ENCODE measurements at places on chromosomes 3 and 15. TPM values are rescaled to one million over a fixed set of nuclear protein-coding genes. Genes with fewer than 3 reads are reported as not detected.

- no peak for DNase-seq
Measured at GRCh38 chr3:59443618-59444293, 393.9 kb upstream of the CFAP20DC start.

Gene PTX3
- 0.55 TPM for polyA plus RNA-seq

GRCh38 chr3:126371096-126371705 is 14.0 kb upstream of the KLF15 start:
- no peak for DNase-seq

DNA sequence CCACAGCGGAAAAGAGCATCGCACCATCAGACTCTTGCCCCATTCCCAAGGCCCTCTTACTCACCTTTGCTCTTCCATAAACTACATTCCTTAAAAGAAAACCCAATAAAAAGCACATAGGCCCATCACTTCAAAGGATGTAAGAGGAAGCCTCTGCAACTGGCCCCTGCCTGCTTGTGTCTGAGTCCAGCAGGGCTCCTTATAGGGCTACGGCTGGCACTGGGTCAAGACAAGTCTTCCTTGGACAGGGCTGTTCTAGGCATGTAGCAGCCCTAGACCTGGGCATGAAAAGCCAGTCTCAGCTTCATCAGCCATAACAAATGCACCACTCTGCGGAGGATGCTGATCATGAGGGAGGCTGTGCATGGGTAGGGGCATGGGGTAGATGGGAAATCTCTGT is 218.3 kb downstream of the NTRK3 start:
- no peak for DNase-seq

Gene GOLGA6A
- polyA plus RNA-seq: 0.05 TPM

Gene XYLB
- polyA plus RNA-seq: 4.8 TPM

DNA sequence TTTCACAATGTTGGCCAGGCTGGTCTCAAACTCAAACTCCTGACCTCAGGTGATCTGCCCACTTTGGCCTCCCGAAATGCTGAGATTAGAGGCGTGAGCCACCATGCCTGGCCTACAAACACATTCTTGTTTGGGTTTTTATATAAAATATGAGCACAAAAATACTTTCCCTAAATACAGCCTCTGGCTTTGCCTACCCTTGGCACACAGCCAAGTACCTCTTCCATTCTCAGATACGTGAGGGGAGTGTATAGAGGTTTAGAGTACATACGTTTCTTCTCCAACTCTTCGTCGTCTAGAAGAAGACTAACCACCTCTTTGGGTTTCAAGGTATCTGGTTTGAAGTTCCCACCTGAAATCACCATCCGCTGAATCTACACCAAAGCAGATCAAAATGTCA is 33.5 kb downstream of the CHAC1 start:
- no peak for DNase-seq

Gene PAK6
- polyA plus RNA-seq: 0.12 TPM

Gene CDHR4
- polyA plus RNA-seq: 1.1 TPM

DNA sequence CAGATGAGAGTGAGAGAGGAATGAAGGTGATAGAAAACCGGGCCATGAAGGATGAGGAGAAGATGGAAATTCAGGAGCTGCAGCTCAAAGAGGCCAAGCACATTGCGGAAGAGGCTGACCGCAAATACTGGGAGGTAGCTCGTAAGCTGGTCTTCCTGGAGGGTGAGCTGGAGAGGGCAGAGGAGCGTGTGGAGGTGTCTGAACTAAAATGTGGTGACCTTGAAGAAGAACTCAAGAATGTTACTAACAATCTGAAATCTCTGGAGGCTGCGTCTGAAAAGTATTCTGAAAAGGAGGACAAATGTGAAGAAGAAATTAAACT is 88.9 kb downstream of the EOMES start:
- DNase-seq: no peak

- DNase-seq: no peak
Measured at GRCh38 chr3:42504334-42505127, 2.1 kb downstream of the VIPR1 start.

GRCh38 chr3:114295946-114296345 is 2.1 kb downstream of the TIGIT start:
- no peak for DNase-seq

Gene CHRNA7
- 1.5 TPM for polyA plus RNA-seq

DNA sequence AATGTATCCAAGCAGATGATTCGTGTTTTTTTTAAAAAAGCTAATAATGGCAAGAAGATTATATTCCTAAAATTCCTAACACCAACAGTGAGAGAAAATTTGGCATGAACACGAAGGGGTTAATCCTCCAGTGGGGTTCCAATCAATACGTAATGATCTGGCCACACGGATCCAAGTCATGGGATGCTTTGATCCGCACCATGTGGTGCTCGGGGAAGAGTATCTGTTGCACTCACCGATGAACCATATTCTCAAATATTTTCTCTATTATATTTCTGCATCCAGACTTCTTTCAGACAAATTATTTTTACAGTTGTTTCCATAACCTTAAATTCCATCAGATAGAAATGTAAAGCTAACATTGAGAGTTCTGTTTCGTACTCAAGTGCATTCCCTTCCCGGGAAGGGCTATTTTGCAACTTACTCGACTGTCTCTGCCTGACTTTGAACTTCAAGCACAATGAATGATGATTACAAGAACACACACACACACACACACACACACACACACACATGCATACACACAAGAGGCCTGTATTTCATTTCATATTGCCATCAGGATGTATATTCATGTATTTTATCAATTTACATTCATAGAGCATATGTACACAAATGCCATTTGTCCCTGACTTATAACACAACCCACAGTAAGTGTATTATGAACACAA is 567.2 kb downstream of the FOXP1 start:
- DNase-seq: no peak

Gene IL17RE
- polyA plus RNA-seq: 0.44 TPM

DNA sequence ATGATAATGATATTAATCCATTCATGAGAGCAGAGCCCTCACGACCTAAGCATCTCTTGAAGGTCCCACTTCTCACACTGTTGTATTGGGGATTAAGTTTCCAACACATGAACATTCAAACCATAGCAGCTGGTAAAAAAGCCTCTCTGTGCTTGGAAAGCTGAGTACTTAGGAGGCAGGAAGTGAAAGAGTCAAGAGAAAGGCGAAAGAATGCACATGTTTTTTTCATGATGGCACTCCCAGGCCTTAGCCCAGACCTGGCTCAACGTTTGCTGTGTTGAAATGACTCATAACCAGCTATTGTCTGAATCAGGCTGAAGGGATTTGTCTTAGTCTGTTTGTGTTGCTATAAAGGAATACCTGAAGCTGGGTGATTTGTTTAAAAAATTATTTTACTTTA is 84.4 kb upstream of the RGMA start:
- DNase-seq: no peak

GRCh38 chr3:64091501-64091900 is 68.2 kb upstream of the PSMD6 start:
- no peak for DNase-seq

GRCh38 chr3:104279617-104280016 is 1087.1 kb upstream of the ALCAM start:
- no peak for DNase-seq

DNA sequence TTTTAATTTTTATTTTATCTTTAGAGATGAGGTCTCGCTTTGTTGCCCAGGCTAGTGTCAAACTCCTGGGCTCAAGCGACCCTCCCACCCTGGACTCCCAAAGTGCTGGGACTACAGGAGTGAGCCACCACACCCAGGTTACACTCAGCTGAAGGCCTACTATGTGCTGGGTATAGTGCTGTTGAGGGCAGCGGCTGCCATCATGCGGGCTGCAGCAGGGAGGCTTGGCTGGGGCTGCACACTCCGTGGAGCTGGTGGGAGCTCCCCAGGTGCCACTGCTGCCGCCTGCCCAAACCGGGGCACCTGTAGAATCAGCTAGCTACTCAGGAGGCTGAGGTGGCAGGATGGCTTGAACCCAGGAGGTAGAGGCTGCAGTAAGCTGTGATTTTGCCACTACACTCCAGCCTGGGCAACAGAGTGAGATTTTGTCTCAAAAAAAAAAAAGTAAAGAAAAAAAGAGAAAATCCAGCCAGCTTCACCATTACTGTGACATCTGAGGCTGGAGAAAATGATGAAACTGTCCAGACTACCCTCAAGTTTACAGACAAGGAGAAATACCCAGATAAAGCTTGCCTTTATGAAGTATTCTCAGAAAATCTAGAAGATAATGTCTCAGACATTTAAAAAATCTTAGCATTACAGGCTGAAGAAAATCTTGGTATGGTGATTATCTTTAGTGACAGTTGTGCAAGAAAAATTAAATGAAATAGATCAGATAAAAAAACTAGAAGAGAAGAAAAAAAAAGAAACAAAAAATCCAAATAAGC is 42.1 kb downstream of the CRABP1 start:
- DNase-seq: no peak

Gene BFSP2
- not detected for polyA plus RNA-seq

Gene XCR1
- polyA plus RNA-seq: not detected

Gene KCNMB2
- polyA plus RNA-seq: not detected

- no peak for DNase-seq
Measured at GRCh38 chr15:73370151-73370550, 1.4 kb upstream of the HCN4 start.

DNA sequence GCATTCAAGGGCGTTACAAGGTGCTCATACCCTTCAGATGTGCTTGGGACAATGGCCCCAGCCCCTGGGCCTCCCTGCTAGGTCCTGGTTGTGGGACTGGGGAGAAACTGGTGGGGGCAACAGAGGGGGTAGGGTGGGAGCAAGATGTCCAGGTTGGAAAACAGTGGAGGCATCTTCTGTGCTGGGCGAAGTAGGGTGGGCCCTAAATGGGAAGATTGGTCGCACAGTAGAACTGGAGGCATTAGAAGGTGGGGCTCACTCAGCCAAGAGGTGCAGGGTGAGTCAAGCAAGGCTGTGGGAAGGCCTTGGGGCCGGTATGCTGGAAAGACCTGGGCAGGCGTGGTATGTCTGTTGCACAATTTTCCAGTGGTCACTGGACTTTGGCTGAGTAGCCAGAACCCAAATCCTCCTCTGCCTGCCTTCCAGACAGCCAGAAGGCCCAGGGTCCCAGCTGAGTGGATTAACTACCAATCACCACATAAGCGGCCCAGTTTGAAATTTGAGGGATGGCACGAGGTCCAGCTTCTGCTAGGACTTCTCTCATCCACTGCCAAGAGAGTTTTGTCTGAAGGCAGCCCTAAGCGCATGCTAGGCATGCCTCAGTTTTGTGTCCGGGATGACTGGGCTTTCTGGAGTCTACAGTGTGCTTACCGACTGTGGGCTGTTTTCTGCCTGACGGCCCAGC is 74.5 kb downstream of the LSM3 start:
- DNase-seq: no peak

DNA sequence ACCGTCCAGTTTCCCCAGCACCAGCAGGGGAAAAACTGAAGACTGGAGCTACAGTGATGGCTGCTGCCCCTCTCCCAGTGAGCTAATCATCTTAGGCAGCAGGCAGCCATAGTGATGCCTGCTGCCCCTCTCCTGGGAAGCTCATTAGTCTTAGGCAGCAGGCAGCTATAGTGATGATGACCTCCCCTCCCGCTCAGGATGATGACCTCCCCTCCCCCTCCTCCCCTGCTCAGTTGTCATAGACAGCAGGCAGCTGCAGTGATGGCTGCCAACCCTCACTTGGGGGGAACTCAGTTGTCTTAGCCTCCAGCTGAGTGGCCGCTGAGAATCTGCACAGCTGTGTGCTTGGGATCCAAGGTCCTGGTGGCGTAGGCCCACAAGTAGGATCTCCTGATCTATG is 80.9 kb upstream of the MANF start:
- DNase-seq: no peak

DNA sequence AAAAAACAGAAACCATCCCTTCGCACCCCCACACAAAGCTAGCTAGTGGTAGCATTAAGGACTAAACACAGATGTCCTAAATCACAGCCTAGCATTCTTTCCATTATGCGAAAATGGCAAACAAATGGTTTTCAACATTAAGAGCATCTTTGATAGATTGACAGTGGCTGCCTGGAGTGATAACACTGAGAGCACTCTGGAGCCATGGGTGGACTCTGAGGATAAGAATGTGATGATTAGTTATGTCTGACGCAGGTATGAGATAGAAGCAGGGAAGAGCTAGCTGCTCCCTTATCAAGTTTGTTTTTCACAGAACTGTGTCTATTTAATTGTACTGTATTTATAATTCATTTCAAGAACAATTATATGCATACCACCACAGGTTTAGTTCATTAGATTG is 142.9 kb downstream of the PDZRN3 start:
- DNase-seq: no peak

DNA sequence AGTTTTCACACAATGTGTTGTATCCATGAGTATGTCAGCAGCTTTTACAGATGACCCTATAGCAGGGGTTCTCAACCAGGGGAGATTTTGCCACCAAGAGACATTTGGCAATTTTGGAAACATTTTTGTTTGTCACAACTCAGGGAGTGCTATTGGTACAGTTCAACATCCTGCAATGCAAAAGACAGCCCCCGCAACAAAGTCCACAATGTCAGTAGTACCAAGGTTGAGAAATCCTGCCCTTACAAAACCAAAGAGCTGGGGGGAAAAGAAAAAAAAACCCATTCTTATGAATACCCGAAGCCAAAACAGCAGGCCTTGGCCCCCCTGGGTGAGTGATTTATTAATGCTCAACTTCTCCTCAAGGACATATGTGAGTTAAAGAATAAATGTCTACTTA is 99.1 kb downstream of the LARS2 start:
- DNase-seq: no peak

DNA sequence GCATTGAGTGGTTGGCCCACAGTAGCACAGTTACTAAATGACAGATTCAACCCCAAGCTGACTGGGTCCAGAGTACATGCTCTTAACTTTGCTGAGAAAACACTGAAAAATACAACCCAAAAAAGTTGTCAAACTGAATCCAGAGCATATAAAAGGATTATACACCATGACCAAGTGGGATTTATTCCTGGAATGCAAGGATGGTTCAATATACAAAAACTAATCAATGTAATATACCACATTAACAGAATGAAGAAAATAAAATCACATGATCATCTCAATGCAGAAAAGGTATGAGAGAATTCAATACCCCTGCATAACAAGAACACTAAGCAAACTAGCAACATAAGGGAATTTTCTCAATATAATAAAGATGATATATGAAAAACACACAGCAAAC is 98.5 kb downstream of the STAG1 start:
- DNase-seq: no peak

DNA sequence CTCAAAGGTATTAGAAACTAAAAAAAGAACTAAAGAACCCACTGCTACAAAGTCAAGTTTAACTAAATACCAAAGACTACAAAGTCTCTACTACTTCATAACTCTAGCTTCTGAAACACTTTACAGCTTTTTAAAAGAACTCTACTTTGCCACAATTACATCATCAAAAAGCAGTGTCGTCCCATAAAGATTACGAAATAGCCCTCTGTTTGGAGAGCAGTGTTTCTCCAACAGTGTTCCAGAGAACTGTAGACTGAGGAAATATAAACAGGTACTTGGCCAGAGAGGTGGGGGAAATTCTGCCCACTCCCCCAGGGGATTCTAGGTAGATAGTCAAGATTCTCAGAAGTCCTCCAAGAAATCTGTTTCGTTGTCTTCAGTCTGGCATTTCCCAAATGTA is 225.6 kb downstream of the PDZRN3 start:
- no peak for DNase-seq

Gene DLEC1
- polyA plus RNA-seq: 0.03 TPM
